ENCODE measurements at places on chromosomes 16 and 17. TPM values are rescaled to one million over a fixed set of nuclear protein-coding genes. Genes with fewer than 3 reads are reported as not detected.

DNA sequence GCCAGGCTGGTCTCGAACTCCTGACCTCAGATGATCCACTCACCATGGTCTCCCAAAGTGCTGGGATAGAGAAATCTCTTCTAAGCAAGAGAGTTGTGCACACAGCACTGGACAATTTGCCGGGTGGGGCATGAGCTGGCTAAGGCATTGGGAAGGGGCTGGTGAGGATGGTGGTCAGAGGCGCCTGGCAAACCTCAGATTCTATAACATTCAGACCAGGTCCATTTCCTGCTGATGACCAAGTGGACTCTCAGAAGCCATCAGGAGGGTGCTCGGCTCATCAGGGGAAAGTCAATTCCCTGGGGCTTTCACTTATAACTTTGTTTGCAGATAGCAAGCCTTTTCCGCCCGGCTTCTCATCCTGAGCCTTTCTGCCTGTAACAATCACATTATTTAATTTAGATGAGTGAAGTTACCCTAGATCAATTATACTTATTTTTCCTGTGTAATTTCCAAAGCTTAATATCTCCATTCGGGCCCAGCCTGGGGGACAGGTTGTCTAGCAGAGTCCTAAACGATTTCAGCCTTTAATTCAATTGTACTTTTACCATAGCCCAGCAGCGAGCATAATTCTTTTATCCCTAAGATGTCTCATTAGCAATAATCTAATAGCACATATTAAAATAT, 15.0 kb upstream of the SLC6A2 start:
- DNase-seq, result no peak

DNA sequence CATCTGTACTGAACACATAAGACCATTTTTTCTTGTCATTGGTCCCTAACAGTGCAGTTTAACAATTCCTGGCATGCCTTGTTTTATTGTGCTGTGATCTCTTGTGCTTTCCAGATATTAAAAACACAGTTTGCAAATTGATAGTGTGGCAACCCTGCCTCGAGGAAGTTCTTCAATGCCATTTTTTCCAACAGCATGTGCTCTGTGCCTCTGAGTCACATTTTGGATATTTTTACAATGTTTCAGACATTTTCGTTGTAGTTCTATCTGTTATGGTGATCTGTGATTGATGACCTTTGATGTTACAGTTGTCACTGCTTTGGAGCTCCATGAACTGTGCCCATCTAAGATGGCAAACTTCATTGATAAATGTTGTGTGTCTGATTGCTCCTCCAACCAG, 66.2 kb downstream of the GOSR1 start:
- no peak for DNase-seq

GRCh38 chr16:27719106-27719445, 169.1 kb downstream of the KATNIP start:
- no peak for DNase-seq

DNA sequence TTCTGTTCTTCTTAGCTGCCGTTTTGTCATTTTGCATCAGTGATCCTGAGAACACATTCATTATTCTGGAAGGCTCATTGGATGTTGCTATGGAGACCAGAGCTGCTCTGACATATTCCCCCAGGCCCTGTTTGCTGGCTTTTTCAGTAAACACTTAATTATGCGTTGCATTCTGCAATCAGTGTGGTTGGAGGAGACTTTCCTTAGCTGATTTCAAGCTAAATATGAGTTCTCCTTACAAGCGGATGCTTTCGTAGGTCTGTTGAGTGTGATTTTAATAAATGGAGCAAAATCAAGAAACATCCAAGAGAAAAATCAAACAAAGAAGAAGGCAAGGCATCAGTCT, 38.2 kb upstream of the NUDT7 start:
- DNase-seq, result no peak

GRCh38 chr16:19913340-19913645, 28.6 kb upstream of the GPRC5B start:
- DNase-seq, result no peak

Gene TERB1
- not detected for polyA plus RNA-seq

DNA sequence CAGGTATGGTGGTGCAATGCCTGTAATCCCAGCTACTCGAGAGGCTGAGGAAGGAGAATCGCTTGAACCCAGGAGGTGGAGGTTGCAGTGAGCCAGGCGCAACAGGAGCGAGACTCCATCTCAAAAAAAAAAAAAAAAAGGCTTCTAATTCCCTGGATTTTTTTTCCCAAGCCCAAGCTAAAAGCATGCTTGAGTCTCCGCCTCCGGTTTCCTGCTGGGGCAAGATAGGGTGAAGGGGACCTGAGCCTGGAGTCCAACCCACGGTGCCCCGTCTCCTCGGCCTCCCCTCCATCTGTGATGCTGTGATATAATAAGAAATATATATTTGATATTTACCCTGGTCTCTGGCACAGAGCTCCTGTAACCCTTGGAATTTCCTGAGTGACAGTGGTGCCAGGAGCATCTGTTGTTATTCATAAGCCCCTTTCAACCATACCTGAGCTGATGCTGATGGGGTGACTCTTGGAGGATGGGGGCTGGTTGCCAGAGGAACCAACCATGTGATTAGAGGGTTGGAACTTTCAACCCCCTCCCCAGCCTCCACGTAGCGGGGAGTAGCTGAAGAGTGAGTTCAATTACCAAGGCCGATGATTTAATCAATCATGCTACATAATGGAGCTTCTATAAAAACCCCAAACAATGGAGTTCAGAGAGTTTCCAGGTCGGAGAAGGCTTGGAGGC, 12.8 kb upstream of the TNK1 start:
- no peak for DNase-seq

- DNase-seq, result no peak
These were observed 183.7 kb downstream of the SNX29 start for GRCh38 chr16:12160249-12160648.

Gene TPSD1
- 0.56 TPM for polyA plus RNA-seq

Gene OR2C1
- 0.30 TPM for polyA plus RNA-seq

GRCh38 chr17:32658470-32659418, 172.0 kb downstream of the CDK5R1 start:
- DNase-seq, result no peak

- no peak for DNase-seq
These were observed 16.0 kb downstream of the KRT33A start for GRCh38 chr17:41334385-41335305.

Gene B4GALNT2
- polyA plus RNA-seq, result not detected

All from ovary (tissue), 10 donors.